Upper lobe of left lung (tissue), 6 donors: ENCODE measurements at places on chromosomes 5 and 9.

- no peak for DNase-seq
Observed at GRCh38 chr9:132804576-132805295, 73.3 kb downstream of the AK8 start.

DNA sequence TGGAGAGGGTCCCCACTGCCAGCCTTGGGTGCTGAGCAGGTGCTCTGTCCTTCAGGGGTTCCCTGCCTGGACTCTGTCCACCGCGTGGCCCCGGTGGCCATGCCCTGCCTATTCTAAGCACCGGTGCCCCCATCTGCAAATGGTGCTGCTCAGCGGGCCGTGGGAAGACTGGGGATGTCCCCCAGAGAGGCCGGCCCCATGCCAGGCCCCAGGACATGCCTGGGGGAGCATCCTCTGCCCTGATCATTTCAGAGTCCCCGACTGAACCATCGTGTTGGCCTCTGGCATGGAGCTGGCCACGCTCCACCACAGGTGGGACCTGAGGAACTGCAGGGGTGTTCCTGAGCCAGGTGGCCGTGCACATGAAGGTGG is 64.7 kb downstream of the RXRA start:
- DNase-seq: no peak

GRCh38 chr5:113226116-113226736 is 208.6 kb downstream of the TSSK1B start:
- no peak for DNase-seq

DNA sequence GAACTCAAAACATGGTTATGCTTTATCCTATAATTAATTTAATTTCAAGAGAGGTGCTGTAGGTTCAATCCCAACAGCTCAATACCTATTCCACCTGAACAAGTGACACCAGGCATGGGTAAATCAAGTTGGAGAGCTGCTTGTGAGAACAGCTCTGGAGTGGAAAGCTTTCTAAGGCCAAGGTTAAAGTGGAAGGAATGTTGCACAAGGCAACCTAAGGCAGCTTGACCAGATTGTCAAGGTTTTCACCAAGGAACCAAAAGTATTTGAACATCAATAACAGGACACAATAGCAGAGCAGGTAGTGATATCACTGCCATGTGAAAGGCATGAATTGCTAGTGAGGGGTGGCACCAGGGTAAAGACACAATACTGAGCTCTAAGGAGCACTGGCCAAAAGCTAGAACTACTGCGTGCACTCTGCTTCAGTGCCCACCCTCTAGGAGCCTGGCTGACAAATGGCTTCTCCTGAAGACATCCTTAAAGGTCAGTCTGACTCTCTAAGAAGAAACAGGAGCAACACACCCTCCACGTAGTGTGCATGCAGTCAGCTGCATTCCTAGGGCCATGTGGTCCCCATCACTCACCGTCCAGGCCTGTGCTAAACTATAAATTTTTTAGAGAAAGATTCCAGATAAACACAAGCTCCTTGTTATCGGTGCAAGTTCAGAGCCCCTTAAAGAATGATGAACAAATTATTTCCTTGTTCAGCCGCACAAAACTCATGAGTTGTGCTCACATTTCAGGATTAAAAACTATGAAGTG is 677.7 kb upstream of the KLF4 start:
- no peak for DNase-seq

GRCh38 chr9:69532396-69532795 is 139.8 kb downstream of the APBA1 start:
- DNase-seq: no peak

- DNase-seq: no peak
Observed at GRCh38 chr9:94870793-94871558, 144.5 kb downstream of the AOPEP start.

DNA sequence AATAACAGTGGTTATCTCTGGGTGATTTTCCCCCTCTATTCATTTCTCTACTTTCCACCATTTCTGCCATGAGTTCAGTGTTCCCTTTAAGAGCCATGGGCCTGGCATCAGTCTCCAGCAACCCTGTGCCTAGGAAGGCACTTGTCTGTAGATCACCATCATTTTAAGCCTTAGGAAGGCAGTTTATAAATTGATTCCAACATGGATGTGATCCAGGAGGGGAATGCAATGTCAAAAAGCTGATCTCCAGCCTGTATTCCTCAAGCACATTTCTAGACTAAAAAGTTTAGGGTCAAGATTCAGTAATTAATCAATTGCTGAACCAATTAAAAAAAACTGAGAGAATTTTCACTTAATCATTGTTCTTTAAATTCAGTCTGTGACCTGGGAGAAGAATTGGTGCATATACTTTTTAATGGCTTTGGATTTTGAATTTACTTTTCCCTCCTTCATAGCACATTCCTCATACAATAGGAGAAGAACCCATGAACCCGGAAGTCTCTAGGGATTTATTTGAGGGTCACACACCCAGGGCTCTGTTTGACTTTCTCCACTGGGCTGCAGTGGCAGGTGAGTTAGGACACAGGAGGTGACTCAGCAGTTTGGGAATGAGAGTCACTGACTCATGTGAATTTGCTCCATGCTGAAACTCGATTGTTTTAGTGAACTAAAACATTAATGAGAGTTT is 6.1 kb upstream of the ERMP1 start:
- peak; percentile 62 for DNase-seq

GRCh38 chr9:93252116-93252780 is 68.3 kb downstream of the WNK2 start:
- DNase-seq: no peak

DNA sequence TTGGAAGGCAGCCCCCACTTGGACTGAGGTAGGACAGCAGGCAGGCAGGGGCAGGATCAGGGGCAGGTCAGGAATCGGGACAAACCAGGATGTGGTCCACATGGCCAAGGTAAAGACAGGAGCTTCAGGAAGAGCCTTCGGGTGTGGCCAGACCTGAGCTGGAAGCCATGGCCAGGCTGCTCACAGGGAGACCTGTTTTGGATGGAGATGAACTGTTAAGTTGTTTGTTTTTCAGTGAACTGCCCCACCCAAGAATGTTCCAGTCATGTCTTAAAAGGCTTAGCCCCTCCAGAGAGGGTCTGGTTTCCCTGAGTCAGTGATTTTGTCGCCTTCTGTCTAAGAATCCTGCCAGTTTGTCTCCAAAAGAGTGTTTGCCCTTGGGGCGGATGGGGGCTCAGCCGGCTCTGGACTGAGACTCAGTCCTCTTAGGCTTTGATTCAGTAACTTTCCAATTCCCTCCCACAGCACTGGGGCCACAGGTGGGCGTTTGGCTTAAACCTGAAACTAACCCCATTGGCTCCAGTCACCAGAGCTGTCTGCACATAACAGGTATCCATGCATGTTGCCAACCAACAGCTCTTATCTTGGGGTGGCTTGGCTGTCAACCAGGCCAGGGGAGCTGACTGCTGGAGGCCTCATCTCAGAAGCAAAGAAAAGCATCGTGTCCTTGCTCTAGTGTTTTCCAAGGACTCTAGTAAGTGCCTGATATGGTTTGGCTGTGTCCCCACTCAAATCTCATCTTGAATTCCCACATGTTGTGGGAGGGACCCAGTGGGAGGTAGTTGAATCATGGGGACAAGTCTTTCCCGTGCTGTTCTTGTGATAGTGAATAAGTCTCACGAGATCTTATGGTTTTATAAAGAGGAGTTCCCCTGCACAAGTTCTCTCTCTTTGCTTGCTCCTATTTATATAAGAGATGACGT is 11.3 kb upstream of the ANKH start:
- DNase-seq: no peak

GRCh38 chr9:114300846-114301797 is 21.8 kb upstream of the ORM1 start:
- DNase-seq: peak; percentile 7

DNA sequence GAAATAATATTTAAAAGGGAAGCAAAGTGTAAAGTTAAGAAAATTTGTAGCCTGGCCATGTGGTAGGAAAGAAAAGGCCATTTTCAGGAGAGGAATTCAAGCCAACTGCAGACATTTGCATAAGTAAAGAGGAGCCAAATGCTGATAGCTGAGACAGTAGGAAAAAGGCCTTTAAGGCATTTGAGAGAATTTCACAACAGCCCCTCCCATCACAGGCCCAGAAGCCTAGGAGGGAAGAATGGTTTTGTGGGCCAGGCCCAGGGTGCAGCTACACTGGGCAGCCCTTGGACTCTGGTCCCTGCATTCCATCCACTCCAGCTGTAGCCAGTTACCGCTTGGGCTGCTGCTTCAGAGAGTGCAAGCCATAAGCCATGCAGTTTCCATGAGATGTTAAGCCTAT is 1556.8 kb downstream of the EFNA5 start:
- DNase-seq: no peak

DNA sequence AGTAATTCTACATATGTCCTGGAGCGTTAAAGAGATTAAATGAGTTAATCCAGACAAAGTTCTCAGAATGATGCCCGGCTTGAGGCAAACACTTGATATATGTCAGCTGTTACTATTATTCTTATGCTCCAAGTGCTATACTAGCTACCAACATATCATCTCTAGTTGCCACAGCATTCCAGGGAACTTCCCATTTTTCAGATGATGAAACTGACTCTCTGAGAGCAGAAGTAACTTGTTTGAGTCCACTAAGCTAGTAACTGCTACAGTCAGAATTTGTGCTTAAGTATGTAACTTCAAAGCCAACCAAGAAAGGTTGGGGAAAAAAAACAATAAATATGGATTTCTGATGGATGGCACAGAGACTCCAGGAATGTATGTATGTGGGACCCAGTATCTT is 98.1 kb downstream of the CDK5RAP2 start:
- no peak for DNase-seq

DNA sequence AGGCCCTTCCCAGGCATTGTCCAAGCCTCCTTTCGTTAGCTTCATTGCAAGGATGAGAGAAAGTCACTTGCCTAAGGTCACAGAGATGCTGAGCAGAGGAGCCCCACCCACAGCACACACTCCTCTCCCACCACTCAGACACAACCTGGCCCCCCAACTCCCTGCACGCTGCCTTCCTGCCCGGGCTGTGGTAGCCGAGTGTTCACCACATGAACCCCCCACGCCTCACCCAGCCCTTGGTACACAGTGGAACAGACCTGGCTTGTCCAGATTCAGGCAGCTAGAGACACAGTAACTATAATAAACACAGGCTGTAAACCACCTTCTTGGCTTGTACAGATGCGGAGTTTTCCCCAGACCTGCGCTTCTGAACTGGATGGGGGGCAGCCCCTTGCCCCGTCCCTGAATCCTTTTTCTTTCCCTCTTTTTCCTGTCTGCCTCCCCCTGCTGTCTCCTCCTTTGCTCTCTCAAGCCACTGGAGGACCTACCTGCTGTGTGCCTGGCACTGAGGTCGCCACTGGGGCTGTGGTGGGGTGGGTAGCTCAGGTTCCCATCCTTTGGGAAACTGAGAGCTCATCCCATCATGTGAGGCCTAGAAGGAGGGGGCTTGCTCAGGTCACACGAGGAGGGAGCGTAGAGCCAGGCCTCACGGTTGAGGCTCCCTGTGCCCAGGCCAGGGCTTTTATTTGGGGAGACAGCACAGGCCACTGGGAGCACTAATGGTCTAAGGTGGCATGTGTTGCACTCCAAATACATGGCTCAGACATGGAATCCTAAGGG is 55.7 kb upstream of the SYNPO start:
- no peak for DNase-seq

- no peak for DNase-seq
Observed at GRCh38 chr9:92094655-92095054, 20.6 kb downstream of the SPTLC1 start.

- DNase-seq: no peak
Observed at GRCh38 chr9:136798708-136799078, 2.6 kb downstream of the CCDC183 start.

GRCh38 chr9:108671176-108671575 is 184.6 kb downstream of the ACTL7B start:
- DNase-seq: no peak

DNA sequence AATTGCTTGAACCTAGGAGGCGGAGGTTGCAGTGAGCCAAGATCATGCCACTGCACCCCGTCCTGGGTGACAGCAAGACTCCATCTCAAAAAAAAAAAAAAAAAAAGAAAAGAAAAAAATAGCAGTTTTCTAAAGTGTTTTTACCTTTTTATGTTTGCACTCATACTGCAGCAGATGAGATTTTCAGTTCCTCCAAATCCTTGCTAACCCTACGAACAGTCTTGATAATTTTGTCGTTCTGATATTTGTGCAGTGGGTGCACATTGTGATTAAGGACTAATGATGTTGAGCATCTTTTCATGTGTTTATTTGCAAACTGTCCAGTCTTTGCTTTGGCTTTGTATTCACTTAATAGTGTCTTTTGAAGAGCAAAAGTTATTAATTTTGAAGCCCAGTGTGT is 42.9 kb downstream of the ZCCHC7 start:
- no peak for DNase-seq

DNA sequence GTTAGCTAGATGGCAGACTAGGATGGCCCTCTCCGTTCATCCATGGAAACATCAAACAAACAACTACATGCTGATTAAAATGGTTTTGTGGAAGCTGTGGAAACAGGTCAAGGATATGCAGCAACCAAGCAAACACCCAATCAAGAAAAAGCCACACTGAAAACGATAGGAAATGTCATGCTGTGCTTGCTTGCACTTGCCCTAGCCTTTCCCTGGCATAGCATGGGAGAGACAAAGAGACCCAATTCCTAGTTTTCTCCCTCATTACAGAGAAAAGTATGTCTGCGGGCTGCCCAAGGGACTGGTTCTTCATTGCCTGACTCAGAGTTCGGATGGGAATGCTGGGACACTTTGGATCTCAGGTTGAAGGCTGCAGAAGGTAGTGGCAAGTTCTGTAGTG is 98.7 kb downstream of the FANCC start:
- DNase-seq: no peak

DNA sequence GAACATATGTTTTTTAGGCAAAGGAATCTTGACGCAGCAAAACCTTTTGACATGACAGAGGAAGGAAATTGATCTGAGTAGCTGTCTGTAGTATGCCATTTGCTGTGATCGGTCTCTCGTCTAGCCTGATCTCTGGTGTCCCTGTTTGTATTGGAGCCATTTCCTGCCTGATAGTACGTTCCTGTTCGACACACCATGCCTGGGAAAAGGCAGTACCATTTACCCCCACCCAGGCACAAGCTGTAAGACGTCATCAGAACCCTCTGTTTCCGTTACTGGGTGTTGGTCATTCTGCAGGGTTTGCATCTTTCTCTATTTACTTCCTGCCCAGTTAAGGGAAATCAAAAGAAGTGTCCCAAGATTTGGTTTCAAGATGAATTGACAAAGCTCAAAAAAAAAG is 129.7 kb downstream of the CEMIP2 start:
- no peak for DNase-seq

- no peak for DNase-seq
Observed at GRCh38 chr9:105219291-105219805, 25.1 kb upstream of the SLC44A1 start.

DNA sequence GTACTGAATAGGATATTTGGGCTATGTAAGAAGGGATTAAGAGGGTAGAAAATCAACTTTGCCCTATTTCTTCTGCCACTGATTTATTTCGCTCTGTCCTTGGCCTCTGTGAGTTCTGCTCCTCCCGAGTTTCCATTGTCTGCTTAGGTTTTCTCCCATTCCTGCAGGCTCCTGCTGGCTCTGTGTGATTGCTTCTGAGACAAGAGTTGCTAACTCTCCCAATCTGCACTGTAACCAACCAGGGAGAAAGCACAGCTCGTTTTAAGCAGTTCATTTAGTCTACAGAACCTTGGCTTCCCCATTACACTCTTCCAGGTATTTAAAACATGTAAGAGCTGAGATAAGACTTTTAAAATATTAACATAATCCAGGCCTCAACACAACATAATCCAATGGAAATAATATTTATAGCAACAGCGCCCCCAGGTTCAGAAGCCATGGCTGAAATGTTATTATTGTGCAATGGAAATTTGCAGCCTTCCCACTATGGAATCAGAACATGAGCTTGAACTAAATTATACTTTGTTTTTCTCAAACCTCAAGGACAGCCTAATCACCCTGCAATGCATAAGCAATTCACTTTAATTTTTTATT is 203.5 kb downstream of the ERCC6L2 start:
- no peak for DNase-seq

GRCh38 chr5:39850291-39850690 is 425.5 kb upstream of the DAB2 start:
- DNase-seq: no peak
